ENCODE measurements at places on chromosomes 2 and 18.
A peak's percentile ranks its signal among the peaks of the same experiment; 100 is the strongest.

DNA sequence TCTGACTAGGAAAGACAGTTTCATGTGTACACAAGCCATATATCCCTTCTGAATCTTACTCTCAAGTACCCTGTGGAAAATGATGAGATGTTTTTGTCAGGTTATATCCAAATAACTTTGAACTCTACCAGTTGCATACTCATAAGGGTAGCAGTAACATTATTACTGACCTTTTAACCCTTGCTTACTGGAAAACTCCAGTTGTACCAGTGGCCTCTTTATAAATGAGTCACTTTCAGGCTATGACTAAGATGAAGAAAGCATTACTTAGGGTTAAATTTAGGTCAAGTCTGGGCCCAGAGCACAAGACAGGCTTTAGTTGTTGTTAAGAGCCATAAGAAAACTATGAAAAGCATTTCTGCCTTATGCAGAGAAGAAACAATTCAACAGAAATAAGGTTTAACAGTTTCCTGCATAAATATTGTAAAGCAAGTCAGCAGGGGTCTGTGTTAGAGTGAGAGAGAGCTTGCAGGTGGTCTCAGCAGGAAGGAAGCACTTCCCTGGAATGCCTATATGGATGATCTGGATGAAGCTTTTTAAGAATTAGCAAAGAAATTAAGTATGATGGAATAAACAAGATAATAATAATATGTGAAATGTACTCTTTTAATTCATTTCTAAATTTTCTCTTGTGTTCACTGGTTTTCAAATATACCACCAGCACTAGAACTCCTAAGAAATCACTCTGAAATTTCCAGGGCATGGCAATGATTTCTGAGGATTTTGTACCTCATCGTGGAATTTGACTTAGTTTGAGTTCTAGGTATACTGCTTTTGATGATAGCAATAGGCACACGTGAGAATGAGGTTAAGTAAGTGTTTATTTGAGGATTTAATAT lies 126.6 kb downstream of the UBE2E3 start:
- DNase-seq, result no peak

DNA sequence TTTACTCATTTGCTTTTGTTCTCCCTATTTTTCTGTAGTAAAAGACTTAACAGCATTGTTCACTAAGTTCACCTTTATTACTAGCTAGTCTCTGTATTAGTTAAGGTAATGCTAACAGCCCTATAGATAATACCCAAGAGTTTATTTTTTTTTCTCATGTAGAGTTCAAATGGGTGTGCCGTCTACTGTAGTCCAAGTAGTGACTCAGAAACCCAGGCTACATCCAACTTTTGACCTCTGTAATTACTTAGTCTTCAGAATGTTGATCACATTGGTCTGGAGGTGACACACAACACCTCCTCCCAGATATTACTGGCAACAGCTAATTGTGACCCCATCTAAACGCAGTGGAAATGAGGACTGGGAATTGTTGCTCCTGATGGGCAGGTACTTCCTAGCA lies 7.7 kb downstream of the COQ10B start:
- DNase-seq, result no peak

DNA sequence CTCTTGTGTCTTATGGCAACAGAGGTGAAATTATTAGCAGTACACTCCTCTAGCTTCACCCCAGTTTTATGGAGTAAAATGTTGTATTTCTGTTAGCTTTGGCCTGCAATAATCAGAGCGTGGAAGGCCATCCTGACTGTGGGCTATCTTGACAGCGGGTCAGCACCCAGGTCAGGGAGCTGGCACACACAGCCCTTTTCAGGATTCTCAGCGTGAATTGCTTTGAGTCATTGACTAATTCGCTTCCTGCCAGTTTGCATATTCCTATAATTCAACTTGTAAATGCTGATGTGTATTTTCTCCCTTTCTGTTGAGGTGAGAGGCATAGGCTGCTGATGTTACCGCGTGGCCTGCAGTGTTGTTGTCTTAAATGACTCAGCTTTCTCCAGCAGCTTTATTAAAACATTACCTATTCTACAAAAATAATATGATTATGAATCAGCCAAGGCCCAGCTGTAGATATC lies 109.6 kb upstream of the EML6 start:
- no peak for DNase-seq

DNA sequence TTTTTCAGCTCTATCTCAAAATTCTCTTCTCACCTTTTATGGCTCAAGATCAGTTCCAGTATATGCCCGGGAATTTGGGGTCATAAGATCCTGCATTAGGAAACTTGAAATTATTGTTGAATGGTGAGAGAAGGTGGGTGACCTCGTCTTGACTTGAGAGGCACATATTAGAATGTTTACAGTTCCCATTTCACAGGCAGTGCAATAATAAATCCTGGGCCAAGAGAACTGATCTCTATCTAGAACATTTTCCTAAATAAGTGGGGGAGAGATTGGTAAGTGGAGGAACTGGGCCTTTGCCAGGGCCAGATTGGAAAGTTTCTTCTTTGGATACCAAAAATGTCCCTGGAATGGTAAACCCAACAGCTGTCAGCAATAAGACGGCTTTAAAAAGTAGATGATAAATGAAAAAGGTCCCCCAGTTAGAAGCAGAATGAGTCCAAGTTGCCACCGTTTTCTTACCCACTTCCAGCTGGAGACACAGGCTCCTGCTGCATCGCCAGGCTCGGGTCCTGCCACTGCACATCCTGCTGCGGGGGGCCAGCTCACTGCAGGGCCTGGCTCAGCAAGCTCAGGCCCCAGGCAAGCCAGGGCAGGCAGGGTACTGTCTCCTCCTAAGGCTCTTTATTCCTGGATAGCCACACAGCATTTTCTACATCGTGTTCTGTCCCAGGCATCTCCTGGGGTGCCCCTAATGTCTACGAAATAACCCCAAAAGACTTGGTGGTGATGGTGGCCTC lies 126.4 kb upstream of the EPAS1 start:
- DNase-seq, result no peak

DNA sequence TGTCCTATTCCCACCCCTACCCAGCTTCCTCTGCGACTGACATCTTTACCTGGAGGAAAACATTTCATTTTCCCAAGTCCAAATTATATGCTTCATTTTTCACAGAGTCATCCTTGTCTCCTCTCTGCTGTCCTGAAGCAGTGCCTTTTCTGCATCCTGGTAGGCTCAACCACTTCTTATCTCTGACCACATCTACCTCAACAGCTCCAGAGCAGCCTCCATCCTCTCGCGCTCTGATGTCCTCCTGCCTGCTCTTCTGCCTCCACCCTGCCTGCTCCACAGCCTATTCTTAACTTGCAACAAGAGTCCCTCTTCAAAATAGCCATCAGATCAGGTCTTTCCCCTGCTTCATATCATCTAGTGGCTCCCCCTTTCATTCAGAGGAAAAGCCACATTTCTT lies 457.1 kb downstream of the PARD3B start:
- no peak for DNase-seq

DNA sequence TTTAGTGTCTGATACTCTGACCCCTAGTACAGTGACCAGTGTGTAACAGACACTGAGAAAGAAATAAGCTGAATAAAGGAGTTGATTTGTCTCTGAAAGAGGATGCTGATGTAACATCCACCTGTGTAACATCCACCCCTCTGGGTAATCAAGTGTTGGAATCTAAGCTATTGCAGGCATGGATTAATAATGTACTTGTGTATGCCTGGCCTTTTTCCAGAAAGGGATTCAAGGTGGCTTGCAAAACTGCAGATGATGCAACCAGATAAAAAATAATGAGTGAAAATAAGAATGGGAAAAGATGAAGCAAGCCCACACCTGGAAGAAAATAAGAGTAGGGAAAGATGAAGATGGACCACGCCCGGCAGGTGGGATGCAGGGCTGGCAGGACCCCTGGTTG lies 48.2 kb upstream of the FOXI3 start:
- DNase-seq, result no peak

GRCh38 chr2:175567435-175568061 lies 386.0 kb upstream of the ATP5MC3 start:
- no peak for DNase-seq

- peak; percentile 59 for DNase-seq
Measured at GRCh38 chr2:70861777-70862625, 26.4 kb upstream of the CD207 start.

DNA sequence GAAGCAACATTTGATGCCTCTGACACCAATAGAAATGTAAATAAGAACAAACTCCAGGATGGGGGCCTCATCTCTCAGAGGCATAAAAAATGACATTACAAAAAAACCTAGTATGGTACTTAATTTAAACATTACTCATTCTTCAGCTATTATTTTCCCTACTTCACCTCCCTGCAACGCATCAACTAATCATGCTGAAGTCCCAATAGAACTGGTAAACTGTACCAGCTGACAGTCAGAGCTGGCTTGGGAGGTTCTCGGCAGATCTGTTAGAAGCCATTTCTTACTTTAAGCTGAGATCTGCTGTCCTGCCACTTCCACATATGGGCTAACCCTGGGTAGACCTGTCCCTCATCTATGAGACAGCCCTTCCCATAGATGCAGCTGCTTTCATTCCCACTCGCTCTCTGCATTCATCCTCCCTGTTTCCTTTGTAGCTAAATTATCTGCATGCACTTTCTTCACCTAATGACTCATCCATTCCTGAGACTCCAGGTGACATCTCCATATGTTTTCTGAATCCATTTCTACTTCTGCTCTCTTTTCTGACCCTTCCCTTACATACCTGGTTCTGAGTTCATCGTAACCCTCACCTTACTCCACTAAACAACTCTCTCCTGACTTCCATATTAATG lies 108.1 kb downstream of the AOX1 start:
- DNase-seq, result no peak

DNA sequence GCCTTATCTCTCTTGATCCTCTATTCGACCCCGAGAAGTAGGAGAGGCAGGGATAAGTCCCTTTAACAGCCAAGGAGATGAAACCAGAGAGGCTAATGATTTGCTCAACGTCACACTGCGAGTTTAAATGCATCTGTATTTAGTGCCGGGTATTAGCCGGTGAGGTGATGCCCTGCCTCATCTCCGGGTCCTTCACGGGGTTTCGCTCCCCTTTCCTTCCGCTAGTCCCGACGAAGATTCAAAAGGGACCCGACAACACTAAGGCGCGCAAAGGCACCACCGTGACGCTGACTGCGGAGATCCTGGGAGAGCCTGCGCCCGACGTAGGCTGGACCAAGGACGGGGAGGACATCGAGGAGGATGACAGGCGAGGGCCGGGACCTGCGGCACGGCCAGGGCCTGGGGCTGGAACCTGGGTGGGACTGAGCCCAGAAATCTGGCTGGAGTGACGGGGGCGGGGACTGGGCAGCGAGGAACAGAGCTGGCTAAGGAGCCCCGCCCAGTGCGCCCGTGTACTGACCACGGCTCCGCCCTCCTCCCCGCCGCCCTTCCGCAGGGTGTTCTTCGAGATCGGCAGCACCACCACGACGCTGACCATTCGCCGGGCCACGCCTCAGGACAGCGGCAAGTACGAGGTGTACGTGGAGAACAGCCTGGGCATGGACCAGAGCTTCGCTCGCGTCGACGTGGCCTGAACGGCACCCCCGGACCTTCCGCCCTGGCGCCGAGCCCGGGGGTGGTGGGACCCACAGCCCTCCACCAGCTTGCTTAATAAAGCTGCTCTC lies 1.0 kb upstream of the GMPPA start:
- DNase-seq, result peak; percentile 24

DNA sequence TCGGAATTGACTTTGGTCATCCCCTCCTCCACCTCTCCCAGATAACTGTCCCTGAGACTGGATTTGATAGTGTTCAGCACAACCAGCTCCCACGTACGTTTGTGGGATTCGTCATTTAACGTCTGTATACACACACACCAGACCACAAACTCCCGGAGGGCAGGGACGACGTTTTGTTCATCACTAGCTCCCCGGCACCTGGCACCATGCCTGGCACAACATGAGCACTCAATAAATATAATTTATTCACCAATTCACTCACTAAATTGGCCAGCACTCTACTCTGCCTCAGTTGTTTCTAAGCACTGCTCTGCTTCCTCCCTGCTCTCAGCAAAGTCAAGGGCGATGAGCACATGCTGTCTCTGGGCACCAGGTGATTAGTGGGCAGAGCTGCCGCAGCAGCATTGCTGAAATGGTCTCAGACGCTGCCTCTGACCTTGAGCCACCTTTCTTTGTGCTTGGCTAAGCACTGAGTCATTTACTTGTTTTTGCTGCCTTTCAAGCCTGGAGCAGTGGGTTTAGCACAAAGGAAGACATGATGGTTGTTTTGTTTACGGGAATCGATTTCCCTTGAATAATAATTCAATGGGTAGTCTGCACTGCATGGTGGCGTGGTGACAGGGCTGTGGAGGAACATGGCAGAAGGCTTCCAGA lies 19.3 kb upstream of the LOXHD1 start:
- DNase-seq, result no peak

DNA sequence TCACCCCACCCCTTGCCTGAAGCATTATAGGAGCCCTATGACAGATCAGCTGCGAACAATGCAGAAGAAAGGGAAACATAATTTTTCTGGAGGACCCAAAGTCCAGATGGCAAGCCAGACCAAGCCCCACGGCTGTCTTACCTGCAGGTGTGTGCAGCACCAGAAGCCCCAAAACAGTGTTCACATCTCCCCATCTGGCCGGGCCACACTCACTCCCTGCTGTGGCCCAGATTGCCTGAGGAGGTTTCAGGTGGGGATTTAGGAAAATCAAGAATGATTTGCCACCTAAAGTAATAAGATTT lies 11.7 kb upstream of the STK17B start:
- no peak for DNase-seq

DNA sequence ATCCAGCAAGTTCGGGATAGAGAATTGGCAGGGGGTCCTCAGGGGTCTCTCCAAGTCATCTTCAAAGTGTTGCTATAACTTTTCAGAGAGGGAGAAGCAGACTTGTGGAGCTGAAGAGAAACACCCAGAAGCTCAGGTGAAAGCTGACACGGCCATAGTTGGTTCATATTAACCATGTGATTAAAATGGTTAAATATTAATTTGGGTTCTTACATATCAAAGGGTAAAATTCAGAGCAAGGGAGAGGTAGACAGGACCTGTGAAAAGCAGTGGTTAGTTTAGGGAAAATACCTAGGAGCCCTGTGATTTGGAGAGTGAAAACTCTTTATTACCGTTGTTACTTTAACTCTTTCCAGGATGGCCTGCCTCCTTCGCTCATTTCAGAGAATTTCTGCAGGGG lies at the start of gene UGT1A6:
TSS of gene UGT1A6 (plus strand) at position 243 of the 400 bp plus-strand sequence. CDS start at position 358, 115 bp downstream.
- DNase-seq, result no peak

- DNase-seq, result no peak
Measured at GRCh38 chr2:169509298-169509885, at the start of gene KLHL41. Gene KLHL41, plus strand, starts transcription at chr2:169509702. Its CDS starts 77 bp downstream, at chr2:169509779.

GRCh38 chr2:11697103-11697871 lies 27.3 kb upstream of the NTSR2 start:
- no peak for DNase-seq

All from stimulated activated CD8-positive, alpha-beta memory T cell treated with anti-CD3 and anti-CD28 coated beads, Interleukin-4, amount 100 ng/mL, for 24 hours (primary cell).